ENCODE measurements at places on chromosomes 5 and 9.
A peak's percentile ranks its signal among the peaks of the same experiment; 100 is the strongest.

- DNase-seq, result no peak
Measured at GRCh38 chr5:160458806-160459800, 37.4 kb downstream of the PTTG1 start.

- DNase-seq, result no peak
Measured at GRCh38 chr9:113600023-113600823, 136.7 kb downstream of the RGS3 start.

- peak; percentile 58 for DNase-seq
Measured at GRCh38 chr9:93001031-93001430, 53.7 kb downstream of the FGD3 start.

- DNase-seq, result no peak
Measured at GRCh38 chr9:130233587-130233945, 32.0 kb upstream of the HMCN2 start.

DNA sequence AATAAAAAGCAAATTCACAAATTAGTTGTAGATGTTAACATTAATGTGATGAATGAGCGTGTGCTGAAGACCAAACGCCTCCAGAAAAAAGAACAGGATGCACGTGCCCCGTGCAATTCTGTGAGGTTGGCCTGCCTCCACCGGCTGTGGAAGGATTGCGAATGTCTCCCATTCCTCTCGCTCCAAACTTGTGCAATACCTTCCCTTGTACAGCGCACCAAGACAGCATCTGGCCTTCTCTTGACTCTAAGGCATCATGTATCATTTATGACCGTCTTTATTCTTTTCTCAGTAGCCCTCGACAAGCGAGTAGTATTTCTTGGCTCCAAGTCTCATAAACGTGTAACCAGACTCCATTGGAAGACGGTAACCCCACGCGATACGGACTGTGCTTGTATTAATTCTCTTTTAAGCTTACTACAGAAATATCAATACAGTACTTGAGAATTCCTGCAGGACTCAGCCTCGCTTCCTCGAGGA lies 1.5 kb upstream of the TESK1 start:
- no peak for DNase-seq

DNA sequence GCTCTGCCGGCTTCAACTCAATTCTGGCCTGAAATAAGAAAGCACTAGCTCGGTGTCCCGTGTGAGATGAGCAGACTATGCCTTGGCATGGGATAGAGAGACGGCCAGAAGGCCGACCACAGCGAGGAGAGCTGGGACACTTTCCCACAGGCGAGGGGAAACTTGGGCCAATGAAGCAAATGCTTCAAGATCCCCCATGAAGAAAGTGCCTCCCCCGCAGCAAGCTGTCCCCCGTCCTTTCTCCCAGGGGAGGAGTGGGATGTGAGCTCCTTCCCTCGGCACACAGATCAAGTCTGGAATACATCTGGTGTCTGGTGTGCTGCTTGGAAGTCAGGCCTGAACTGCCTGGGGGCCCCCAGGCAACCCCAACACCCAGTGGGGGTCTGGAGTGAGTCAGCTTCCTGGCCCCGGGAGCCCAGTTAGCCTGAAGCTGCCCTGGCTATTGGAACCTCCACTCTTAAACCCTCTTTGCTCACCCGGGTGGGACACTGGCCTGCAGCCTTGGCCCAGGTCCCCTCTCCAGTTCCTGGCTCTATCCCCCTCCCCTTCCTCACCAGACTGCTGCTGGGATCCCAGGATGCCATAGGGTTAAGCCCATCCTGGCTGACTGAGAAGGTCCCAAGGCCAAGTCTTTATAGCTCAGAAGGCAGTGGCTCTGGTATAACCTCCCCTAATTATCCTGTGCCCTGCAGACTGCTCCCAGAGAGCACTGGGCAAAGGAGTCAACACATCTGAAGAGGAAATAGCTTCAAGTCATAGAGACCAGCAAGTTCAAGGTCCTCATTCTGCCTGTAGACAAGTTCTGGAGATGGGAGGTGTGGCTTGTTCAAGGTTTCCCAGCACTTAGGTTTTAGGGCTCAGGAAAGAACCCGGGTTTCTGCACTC lies 205.3 kb downstream of the TTLL11 start:
- no peak for DNase-seq

- no peak for DNase-seq
Measured at GRCh38 chr9:98207606-98208005, 15.2 kb upstream of the CORO2A start.

DNA sequence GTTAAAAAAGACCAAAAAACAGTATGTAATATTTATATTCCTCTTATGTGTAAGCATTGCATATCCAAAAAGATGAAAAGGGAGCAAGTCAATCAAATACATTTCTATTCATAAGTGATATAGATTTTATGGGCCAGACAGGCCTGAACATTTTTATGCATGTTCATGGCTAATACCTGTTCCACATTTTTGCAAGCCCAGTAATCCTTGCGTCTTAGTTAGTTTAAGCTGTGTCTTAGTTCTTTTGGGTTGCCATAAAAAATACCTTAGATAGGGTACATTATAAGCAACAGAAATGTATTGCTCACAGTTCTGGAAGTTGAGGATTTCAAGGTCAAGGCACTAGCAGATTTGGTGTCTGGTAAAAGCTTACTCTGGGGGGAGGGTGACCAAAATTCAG lies 342.1 kb downstream of the TAF11L14 start:
- DNase-seq, result no peak

DNA sequence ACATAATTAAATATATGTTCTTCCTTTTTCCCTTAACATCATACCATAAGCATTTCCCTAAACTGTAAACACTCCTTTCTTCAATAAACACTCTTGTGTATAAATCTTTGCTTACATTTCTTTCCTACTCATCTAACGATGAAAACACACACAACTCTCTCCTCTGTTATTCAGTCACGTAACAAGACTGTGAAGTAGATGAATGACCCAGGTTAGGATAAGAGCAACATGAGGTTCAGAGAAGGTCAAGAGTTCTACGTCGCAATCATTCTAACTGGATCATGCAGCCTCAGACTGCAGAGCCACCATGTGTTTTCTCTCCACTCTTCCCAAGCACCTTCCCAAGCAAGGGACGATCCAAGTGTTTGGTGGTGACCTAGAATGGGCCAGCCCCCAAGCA lies 70.5 kb upstream of the SPTLC1 start:
- DNase-seq, result no peak

DNA sequence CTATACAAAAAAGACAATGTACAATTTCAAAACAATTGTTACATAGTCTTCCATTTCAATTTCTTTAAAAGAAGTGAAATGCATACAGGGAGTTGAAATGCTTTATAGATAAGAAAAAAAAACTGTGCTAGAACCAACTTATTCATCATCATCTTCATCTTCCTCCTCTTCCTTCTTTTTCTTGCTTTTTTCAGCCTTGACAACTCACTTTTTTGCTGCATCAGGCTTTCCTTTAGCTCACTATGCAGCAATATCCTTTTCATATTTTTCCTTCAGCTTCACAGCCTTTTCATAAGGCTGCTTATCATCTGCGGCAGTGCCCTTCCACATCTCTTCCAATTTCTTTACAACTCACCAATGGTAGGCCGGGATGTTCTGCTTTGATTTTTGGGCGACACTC lies 4.4 kb downstream of the LHFPL2 start:
- DNase-seq, result no peak

DNA sequence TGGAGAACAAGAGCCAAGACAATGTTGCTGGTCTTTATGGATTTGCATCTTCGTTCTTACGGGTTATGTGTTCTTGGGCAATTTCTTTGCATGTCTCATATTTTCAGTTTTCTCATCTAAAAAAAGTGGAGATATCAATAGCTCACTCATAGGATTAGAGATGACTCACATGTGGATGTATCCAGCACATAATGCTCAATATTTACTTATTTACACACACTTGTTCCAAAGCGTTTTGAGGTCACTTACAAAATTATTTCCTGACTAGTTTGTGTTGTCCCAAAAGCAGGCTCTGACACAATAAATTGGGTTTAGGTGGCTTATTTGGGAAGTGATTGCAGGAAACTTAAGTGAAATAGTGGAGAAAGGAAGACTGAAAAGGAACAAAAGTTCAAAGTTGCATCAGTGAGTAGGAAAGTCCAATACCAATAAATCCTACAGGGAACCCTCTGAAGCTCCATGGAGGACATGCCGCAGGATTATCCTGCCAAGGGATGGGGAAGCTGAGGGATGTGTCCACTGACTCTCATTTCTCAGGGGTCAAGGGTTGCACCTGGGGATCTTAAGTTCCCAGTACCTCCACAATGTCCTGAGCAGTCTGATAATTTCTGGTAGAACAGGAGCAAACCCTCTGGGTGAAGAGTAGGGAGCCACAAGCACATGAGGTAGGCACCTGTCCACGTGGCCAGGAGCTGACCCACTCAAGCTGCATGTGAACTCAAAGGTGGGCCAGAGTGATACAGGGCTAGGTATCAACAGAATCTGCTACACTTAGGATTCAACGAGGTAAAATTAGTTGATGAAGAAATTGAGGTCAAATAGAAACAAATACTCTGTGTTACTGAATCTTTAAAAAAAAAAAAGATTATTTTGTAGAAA lies 37.4 kb upstream of the SLC44A1 start:
- DNase-seq, result no peak

DNA sequence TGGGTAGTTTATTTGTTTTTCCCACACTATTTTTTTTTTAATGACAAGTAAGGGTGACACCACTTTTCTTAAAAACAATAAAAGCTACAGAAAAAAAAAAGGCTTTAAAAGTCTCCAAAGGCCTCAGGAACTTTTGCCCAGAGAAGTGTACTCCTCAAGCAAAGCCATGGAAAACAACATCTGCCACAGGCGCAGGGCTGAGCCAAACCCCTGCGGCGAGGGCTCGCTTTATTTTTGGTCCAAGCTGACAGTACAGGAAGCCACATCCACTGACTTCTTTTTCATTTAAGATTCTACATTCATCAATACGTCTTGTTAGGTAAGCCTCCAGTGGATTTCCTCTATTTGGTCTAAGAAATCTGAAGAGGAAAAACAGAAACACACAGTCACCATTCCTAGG lies 51.9 kb upstream of the IFNK start:
- no peak for DNase-seq

GRCh38 chr9:20511686-20512085 lies 110.6 kb downstream of the MLLT3 start:
- no peak for DNase-seq

GRCh38 chr9:4574657-4575243 lies 84.5 kb downstream of the SLC1A1 start:
- no peak for DNase-seq

DNA sequence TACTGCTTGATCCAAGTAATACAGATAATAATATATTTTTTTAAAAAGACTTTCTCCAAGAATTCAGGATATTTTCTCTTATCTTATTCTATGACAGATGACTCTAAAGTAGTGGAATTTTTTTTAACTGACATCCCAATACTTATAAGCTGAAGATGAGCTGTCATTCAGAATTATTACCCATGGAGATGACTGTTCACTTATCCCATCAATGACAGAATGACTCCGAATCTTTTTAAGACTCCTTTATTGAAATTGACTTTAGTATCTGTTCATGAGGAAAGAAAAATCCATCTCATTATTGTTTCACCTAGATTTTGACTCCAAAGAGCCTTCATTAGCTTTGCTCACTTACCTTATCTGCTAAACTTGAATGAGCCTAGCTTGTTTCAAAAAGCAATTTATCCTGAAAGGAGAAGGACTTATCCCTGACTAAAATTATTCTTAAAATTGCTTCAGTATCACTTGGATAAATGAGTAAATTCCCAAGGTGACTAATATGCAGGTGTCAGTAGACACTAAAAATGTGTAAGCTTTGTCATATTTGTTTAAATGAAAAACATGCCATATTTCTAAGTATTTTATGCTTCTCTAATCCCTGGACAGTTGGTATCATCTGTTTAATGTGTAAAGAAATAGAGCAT lies 146.9 kb downstream of the PLCXD3 start:
- no peak for DNase-seq

All from central memory CD4-positive, alpha-beta T cell (primary cell).